ENCODE measurements at places on chromosomes 3 and 15.
A peak's percentile ranks its signal among the peaks of the same experiment; 100 is the strongest.

- DNase-seq = no peak
Measured at GRCh38 chr15:27057904-27058645, 87.1 kb downstream of the GABRG3 start.

DNA sequence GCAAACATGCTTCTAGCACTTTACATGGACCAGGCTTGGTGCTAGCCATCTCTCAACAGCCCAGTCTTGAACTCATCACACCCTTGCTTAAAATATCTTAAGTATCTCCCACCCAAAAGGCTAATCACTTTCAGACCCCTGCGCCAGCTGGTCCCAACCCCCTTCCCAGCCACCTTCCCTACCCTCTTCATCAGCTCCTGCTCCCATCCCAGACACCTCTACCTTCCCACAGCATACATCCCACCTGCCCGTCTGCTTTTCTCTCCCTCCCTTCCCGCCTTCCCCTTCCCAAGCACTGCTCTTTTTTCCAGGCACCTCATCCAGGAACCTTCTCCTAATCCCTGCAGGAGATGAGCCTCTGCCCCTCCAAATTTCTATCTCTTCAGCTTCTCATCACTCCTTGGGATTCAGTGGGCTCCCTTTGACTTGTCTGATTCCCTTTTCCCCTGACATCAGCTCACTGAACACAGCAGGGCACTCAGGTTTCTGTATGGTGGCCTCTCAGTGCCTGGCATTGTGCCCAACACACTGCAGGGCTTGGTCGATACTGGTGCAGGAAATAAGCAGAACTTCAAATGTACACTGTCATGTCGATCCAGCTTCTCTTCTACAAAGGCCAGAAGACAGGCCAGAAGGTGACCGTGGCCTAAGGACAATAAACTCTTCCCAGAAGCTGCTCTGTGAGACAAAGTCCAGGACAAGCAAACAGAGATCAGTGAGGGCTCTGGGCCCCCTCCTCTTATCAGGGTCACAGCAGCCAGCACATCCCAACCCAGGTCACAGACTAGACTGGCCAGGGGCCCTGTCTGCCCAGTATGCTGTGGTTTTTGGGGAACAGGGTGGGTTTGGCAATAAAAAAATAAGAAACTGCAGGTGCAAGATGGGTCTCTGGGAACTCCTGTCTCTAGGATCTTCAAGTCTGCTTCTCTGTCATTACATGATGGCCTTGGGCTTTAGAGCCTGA, 2.2 kb upstream of the ITIH1 start:
- DNase-seq = no peak

DNA sequence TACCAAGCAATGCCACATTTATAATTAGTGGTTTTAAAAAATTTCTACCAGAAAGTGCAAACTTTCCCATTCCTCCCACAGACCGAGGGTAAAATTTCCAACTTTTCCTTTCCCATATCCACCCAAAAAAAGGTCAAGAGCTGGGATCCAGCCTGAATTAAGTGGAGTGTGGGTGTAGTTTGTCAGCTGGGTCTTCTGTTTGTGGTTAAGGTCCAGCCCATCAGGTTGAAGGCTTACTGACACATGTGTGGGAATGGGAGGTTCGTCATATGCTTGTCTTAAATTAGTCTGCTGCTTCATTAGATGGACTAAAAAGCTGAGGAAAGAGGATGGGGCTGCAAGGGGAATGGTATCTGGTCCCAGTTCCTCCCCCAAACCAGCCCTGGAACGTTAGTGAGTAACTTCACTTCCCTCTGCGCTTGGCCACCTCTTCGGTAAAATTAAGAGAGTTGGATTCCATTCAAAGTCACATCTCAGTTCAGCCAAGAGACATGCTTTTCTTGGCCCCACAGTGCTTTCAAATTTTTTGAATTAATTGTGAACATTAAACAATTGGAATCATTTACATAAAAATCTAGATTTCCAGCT, 59.0 kb upstream of the PLCL2 start:
- no peak for DNase-seq

DNA sequence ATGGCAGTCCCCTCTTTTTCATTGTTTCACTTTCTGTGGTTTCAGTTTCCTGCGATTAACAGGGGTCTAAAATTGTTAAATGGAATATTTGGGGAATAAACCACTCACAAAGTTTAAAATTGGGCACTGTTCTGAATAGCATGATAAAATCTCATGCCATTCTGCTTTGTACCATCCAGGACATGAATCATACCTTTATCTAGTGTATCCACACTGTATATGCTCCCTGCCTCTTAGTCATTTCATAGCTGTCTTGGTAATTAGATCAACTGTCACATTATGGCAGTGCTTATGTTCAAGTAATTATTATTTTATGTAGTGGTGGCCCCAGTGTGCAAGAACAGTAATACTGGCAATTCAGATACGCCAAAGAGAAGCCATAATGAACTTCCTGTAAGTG, 734.5 kb downstream of the ZPLD1 start:
- no peak for DNase-seq

GRCh38 chr3:193821151-193821668, 228.2 kb downstream of the OPA1 start:
- no peak for DNase-seq

DNA sequence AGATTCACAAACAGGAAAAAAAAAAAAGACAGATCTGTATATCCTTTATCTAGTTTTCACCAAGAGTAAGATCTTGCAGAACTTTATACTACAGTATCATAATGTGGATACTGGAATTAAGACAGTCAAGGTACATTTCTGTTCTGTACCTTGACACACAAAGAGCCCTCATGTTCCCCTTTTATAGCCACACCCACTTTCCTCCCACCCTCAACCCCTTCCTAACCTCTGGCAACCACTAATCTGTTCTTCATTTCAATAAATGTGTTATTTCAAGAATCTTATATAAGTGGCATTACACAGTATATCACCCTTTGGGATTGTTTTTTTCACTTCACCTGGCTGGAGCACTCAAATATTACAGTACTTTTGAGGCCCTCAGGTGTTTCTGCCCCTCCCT, 3.6 kb upstream of the RAB6B start:
- no peak for DNase-seq

GRCh38 chr15:96285305-96285704, 45.2 kb upstream of the NR2F2 start:
- DNase-seq = no peak

GRCh38 chr3:21393683-21394311, 357.2 kb downstream of the ZNF385D start:
- DNase-seq = no peak

GRCh38 chr3:98786364-98787006, 23.3 kb downstream of the ST3GAL6 start:
- no peak for DNase-seq

DNA sequence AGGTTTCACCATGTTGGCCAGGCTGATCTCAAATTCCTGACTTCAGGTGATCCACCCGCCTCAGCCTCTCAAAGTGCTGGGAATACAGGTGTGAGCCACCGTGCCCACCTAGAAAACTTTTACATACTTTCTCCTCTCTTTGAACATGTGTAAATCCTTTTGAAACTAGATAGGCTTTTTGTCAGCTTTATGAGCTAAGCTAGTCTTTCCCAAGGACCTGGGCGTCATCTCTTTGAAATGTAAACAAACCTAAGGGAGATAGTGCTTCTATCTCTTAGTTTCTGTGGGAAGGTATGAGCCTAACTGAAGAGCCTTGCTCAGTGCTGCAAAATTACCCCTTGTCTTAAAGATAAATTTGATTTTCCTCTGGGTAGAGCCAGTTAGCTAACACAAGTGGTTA, 4.8 kb downstream of the CX3CR1 start:
- DNase-seq = no peak

GRCh38 chr15:29695489-29696167, 126.6 kb downstream of the TJP1 start:
- DNase-seq = no peak

DNA sequence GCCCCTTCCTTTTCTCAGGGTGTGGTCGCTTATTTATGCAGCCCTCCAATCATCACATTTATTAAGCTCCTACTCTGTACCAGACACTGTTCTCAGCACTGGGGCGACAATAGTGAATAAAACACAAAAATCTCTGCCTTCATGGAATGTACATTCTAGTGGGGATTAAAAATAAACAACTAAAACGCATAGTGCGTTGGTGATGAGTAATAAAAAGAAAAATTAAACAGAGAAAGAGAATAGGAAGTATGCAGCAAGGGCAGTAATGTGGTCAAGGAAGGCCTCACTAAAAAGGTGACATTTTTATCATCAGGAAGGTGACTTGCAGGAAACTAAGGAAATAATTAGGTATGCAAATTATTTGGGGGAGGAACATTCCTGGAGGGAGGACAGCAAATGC, 5.1 kb downstream of the SLC51B start:
- no peak for DNase-seq

- peak; percentile 70 for DNase-seq
Measured at GRCh38 chr15:40102897-40103858, 5.5 kb downstream of the BMF start.

DNA sequence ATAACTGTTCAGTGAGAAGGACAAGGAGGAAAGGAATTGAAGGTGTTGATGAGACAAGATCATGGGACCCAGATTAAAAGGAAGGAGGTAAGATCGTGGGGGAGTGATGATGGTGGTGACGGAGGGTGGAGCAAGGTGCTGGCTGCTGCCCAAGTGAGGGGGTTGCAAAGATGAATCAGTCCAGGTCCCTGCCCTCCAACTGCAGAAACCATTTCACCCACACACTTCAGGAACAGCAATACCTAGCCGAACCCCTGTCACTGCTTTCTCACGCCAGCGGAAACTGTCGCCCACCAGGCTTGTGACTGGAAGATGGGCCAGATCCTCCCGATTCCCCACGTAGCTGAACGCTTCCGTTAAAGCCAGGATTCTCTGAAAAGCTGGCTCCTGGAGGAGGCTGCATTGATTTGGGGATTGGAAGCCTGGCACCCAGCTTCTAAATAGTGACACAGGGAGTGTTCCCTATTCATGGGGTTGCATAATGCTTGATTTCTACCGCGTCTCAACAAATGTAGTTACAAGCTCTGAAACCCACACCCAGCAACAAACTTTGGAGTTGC, 3.2 kb upstream of the LSG1 start:
- no peak for DNase-seq

DNA sequence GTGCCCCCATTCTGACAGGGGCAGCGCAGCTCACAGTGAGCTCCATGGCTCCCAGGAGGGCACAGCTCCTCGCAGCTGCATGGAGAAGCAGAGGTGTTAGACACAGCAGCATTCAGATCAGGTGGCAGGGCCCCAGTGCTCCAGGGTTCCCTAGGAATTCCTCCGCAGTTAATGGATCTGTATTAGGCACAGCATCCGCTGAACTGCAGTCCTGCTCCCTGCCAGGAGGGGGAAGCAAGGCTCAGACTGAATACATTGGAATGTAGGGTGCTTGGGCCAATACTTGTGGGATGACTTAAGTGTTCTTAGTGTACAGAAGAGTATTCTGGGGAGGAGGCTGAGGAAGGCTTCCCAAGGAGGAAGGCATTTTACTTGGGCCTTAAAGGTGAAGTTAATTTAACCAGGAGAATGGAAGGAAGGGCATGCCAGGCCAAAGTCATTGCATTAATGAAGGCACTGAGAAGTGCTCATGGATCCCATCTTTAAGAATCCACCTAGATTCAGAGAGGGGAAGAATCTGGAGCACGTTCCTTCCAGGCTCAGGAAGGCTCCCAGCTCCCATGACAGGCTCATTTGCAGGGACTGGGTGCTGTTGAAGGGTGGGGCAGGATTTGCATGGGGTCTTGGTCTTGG, 111.6 kb downstream of the RAB11A start:
- DNase-seq = peak; percentile 6

DNA sequence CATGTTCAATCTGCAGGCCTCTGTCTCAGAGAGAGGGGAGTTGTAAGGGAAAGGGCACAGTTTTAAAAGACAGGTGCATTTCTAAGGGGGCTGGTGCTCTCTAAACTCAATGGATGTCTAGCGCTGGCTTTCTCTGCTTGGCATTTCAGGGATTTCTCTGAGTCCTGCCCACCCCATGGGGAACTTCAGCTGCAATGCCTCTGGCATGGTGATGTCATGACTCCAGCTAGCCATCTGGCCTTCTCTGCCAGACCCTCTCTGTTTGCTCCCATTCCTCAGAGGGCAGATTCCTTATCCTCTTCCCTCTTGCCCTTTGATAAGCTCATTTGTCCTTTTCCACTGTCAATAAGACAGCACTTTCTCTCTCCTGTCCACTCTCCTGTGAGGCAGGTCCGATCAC, 40.8 kb downstream of the RPLP1 start:
- no peak for DNase-seq

DNA sequence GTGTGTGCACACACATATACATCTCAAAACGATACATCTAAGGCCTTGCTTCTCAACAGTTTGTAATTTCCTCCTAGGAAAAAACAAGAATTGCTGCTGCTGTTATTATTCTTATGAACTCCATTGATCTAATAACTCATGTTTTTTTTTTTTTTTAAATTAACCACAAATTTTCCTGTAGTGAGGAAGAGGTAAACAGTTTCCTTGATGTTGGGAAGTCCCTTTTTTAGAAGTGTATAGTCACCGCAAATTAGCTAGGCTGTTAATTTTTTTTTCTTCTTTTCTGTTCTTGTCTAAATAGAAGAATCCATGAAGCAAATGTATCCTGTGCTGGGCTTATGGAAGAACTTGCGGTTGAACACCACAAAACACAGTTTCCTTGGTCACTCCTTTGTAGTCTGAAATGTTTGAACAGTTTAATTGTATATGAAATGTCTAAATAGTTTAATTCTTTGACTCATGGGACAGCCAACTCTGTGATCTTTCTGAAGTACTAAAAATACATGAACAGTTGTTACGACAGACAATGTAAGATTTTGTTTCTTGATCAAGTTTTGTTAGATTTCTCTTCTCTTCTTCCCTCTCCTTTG, 64.5 kb downstream of the MITF start:
- DNase-seq = no peak

DNA sequence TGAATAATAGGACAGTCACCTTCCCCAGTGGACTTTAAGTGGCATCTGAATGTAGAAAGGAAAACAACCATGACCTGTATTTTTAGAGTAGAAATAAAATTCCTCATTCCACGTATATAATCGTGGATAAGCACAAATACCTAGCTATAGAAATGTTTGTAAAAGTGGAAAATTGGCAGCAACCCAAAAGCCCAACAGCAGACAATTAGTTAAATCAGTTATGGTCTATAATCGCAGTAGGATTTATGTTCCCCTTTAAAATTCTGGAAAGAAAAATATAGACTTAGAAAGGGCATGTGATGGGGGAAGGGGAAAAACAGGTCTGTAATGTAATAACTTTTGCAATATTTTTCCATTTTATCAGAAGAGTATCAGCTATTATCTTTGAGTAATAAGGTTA, 241.9 kb upstream of the ST8SIA2 start:
- DNase-seq = no peak

- DNase-seq = no peak
Measured at GRCh38 chr3:180467177-180467576, 134.8 kb upstream of the TTC14 start.

DNA sequence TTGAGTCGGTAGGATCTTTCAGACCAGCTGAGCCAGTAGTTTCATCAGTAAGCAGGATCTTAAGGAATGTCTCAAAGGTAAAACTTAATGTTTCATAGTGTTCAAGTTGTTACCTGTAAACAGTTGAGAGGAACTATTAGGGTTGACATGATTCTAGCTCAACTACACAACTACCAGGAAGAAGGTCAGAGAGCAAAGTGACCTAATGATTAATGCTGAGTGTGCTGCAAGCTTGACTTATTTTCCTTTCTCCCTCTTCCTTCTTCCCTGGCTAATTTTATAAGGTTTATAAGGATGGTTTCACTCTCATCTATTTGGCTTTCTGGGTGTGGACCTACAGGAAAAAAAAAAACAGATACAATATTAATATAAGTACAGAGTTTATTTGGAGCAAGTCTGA, 30.2 kb upstream of the LHFPL4 start:
- no peak for DNase-seq

Data from NCI-H1694 (cell line).